ENCODE measurements at places on chromosomes 12 and 14. TPM values are rescaled to one million over a fixed set of nuclear protein-coding genes. Genes with fewer than 3 reads are reported as not detected.
A peak's percentile ranks its signal among the peaks of the same experiment; 100 is the strongest.

GRCh38 chr12:62379026-62379722, 87.5 kb upstream of the MON2 start:
- H3K27ac ChIP-seq = peak overlapping the region; percentile 12
- H3K4me1 ChIP-seq = no peaks in the 10 kb centered on the region
- no peak overlapping the region for H3K4me3 ChIP-seq
- DNase-seq = no peak
- peaks cover 25% of the 10 kb centered on the region for H3K36me3 ChIP-seq
- no peaks in the 10 kb centered on the region for H3K27me3 ChIP-seq

DNA sequence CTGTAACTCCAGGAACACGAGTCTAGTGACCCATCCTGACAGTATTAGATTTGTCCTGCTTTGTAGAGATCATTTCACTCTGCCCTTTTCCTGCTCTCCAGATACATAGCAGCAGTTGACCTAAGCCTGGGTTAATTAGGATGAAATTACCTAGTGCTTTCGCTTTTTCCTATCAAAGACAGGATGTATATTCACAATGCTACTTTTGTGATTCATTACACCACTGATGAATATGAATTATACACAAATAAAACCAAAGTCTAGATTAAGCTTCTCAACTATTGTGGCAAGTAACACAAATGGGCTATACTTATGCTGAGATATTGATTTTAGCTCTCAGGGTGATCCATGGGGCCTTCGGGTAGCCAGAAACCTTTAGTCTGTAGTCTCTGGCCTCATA, 17.9 kb downstream of the CERS5 start:
- H3K4me1 ChIP-seq = no peaks in the 10 kb centered on the region
- H3K27me3 ChIP-seq = no peaks in the 10 kb centered on the region
- no peak for DNase-seq
- H3K36me3 ChIP-seq = peaks cover 1% of the 10 kb centered on the region
- H3K27ac ChIP-seq = no peak overlapping the region
- H3K4me3 ChIP-seq = no peak overlapping the region

- peak overlapping the region; percentile 93 for H3K27ac ChIP-seq
- DNase-seq = no peak
Measured at GRCh38 chr14:24213866-24214662, 776 bp upstream of the CHMP4A start.

DNA sequence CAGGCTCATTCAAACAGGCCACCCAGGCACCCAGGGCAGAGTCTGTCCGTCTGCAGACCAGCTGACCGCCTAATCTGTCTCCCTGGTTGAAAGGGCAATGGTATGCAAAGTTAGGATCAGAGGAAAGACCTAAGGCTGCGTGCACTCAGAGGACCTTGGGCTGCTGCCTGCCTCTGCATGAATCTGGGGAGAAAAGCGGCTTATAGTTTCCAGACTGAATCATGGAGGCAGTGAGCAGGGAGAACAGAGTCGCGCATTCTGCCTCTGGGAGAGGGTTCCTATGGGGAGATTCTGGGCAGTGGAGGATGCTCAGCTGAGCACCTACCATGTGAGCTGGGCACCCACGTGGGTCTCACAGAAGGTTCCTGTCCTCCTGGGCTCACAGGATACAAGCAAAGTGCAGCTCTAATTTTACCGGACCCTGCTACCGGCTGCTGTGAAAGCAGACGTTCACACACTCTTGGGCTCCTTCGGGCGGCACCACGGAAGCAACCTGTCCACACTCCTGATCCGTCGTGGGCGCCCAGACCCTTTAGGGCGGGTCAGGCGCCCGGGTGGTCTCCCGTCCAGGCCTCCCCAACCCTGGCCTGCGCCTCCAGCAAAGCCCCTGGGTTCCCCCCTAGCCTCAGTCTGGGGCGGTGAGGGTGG, 772 bp downstream of the SCARB1 start:
- DNase-seq = peak; percentile 54
- no peak overlapping the region for H3K27ac ChIP-seq
- no peaks in the 10 kb centered on the region for H3K27me3 ChIP-seq
- H3K4me1 ChIP-seq = peaks cover 27% of the 10 kb centered on the region
- H3K36me3 ChIP-seq = no peaks in the 10 kb centered on the region
- H3K4me3 ChIP-seq = peak overlapping the region; percentile 19

DNA sequence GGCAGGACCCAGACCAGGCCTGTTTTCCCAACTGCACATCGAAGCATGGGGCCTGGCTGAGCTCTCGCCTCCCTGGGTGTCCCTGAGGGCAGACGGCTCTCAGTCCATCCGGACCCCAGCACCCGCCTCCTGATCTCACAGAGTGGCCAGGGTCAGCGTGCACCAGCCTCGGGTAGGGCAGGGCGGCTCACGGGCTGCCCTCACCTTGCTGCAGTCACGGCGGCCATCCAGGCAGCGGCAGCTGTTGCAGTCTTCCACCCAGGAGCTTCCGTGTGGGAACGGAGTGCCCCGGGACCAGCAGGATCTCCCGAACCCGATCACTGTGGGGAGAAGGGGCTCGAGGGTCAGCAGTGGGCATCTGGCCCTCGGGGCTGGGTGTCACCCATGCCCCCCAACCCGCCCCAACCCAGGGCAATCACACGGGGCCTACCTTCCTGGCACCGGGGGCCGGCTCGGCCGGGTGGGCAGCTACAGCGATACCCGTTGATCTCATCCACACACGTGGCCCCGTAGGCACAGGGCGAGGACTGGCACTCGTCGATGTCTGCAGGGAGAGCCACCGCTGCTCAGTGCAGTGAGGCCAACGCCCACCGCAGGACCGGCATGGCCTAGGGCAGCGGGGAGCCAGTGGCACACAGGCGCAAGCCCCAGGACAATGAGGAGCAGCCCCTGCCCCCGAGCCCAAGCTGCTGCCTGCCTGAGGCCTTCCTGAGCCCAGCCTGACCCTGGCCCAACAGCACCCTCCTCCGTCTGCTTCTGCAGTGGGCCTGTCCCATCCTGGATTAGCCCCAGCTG, 22.2 kb downstream of the JAG2 start:
- H3K27me3 ChIP-seq = no peaks in the 10 kb centered on the region
- H3K4me1 ChIP-seq = no peaks in the 10 kb centered on the region
- H3K36me3 ChIP-seq = no peaks in the 10 kb centered on the region
- H3K4me3 ChIP-seq = no peak overlapping the region
- no peak for DNase-seq

DNA sequence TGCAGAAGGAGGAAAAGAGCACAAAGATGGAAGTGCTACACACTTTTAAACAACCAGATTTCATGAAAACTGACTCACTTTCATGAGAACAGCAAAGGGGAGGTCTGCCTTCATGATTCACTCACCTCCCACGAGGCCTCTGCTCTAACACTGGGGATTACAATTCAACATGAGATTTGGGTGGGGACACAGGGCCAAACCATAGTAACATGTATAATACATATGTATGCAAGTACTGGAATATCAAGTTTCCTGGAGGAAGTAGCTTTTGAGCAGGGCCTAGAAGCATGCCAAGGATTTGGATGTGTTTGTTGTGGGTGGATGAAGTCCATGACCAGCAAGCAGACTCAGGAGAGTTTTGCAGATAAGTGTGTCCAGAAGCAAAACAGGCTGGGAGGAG, 409.0 kb downstream of the RGS6 start:
- no peaks in the 10 kb centered on the region for H3K36me3 ChIP-seq
- H3K4me3 ChIP-seq = no peak overlapping the region
- H3K4me1 ChIP-seq = no peaks in the 10 kb centered on the region
- no peak overlapping the region for H3K27ac ChIP-seq
- H3K27me3 ChIP-seq = no peaks in the 10 kb centered on the region
- DNase-seq = no peak

DNA sequence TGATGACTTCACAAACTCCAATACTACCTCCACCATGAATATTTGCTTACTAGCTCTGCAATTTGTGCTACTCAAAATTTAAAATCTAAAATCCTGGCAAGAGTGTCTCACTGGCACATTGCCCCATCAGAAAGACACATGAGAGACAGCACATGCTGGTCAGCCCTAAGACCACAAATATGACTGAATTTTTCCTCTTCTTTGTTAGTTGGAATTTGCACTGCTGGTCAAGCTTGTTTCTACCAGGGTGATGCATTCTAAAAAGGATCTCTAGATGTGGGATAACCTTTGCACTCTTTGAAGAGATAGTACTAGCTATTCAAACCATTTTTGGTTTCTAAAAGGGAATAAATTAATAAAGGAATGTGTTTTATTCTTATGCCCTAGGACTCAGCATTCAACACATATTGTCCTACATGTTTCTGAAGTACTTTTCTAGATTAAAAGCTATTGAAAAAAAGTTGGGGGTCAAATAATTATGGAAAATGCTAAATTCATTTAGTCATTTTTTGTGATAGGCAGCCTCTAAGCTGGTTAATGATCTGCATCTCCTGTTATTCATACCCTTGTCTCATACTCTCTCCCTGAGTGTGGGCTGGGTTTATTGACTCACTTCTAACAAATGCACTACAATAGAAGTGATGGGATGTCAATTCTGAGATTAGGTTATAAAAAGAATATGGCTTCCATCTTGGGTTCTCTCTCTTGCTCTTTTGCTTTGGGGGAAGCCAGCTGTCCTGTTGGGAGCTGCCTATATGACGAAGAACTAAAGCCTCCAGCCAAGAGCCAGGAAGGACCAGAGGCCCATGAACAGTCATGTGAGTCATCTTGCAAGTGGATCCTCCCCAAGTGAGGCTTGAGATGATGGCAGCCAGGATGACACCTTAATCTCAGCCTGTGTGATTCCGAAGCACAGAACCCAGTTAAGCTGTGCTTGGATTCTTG, 211.5 kb upstream of the CRY1 start:
- no peak for DNase-seq
- H3K36me3 ChIP-seq = no peaks in the 10 kb centered on the region
- no peaks in the 10 kb centered on the region for H3K27me3 ChIP-seq
- no peak overlapping the region for H3K27ac ChIP-seq

DNA sequence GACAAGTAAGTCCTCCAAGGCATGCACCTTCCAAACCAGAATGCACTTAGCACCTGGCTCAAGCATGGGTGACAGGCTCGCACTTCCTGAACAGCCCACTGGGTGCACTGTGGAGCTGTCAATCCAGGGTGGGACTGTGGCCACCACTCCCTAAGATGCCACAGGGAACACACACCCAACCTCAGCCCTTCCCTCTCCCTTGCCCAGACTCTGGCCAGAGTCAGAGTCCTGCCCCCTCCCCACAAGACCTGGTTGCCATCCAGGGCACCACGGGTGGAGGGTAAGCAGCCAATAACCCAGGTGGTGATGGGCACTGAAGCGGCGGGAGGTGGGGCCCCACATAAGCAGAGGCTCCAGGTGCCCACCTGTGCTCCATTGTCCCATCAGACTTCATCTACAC, 160.6 kb downstream of the MYRFL start:
- H3K36me3 ChIP-seq = no peaks in the 10 kb centered on the region
- H3K4me1 ChIP-seq = no peaks in the 10 kb centered on the region
- H3K27me3 ChIP-seq = no peaks in the 10 kb centered on the region
- no peak for DNase-seq

The JAG2 gene
- 0.34 TPM for total RNA-seq

GRCh38 chr12:121295746-121296617, 527 bp downstream of the CAMKK2 start:
- no peak overlapping the region for H3K27ac ChIP-seq
- DNase-seq = no peak
- peaks cover 30% of the 10 kb centered on the region for H3K4me1 ChIP-seq
- H3K36me3 ChIP-seq = no peaks in the 10 kb centered on the region
- H3K4me3 ChIP-seq = peak overlapping the region; percentile 85
- H3K27me3 ChIP-seq = no peaks in the 10 kb centered on the region

DNA sequence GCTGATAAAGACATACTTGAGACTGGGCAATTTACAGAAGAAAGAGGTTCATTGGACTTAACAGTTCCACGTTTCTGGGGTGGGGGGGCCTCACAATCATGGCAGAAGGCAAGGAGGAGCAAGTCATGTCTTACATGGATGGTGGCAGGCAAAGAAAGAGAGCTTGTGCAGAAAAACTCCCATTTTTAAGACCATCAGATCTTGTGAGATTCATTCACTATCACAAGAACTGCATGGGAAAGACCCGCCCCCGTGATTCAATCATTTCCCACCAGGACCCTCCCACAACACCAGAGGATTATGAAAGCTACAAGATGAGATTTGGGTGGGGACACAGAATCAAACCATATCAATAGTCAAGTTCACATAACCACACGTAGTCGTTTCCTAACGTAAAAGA, 85.5 kb downstream of the USP15 start:
- H3K27me3 ChIP-seq = no peaks in the 10 kb centered on the region
- H3K27ac ChIP-seq = no peak overlapping the region
- DNase-seq = no peak
- peaks cover 36% of the 10 kb centered on the region for H3K36me3 ChIP-seq
- no peaks in the 10 kb centered on the region for H3K4me1 ChIP-seq
- no peak overlapping the region for H3K4me3 ChIP-seq

The LALBA gene
- total RNA-seq = not detected

DNA sequence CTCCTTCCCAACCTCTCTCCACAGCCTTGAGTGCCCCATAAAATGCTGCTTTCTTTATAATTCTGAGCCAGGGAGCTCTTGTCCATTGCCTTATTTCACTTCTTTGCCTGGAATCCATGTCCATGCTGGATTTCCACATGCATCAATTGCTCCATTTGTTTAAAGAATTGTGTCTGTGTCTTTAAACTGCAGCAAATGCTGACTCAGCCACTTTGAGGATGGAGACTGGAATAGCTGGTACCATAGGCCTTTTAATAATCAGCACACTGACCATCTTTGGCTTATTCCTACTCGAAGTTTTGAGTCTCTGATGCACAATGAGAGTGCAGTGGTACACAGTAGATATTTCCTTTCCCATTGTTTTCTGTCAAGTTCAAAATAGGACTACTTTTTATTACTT, 318.8 kb downstream of the LRIG3 start:
- H3K36me3 ChIP-seq = no peaks in the 10 kb centered on the region
- no peak overlapping the region for H3K4me3 ChIP-seq
- no peaks in the 10 kb centered on the region for H3K27me3 ChIP-seq
- no peak for DNase-seq
- H3K27ac ChIP-seq = no peak overlapping the region

The HOXC13 gene
- total RNA-seq = not detected

DNA sequence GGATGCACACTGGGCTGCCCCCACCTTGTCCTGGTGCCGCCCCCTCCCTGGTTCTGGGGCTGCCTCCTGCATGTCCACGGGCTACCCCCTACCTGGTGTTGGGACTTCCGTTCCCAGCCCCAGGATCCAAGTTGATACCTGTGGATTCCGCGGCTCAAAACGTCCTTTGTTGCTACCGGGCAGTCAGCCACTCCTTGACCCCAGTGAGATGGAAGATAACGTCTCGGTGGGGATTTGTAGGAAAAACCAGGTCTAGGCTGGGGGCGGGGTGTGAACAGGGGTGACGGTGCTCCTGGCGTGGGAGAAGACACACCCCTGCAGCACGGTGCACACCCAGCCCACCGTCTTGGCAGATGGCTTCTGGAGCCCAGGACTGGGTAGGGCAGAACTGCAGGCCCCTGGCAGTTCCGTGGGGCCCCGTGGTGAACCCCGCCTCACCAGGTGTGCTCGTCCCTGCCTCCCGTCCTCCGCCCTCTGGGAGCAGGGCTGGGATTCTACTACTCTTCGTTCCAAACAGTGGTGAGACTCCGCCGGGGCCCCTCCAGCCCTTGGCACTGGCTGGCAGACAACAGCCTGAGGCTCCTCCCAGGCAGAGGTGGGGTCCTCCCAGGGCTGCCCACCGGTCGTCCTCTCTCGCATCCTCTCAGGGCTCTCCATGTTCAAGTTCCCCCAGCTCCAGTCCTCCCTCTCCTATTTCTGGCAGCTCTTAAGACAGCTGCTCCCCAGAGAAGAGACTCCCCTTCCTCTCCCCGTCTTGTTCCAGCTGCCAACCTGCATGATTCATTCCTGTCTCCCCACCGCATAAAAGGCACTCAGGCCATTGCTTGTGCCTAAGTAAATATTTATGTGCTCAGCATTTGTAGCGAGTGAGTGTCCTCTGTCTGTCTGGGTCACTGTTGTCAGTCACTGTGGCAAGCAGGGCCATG, 75.5 kb downstream of the FBXL14 start:
- peaks cover 15% of the 10 kb centered on the region for H3K27me3 ChIP-seq
- no peak overlapping the region for H3K4me3 ChIP-seq
- H3K4me1 ChIP-seq = no peaks in the 10 kb centered on the region
- no peak for DNase-seq
- no peaks in the 10 kb centered on the region for H3K36me3 ChIP-seq

Data from B cell (primary cell).